Left cardiac atrium (tissue), 4 donors: ENCODE measurements at places on chromosomes 4 and X. TPM values are rescaled to one million over a fixed set of nuclear protein-coding genes. Genes with fewer than 3 reads are reported as not detected.

GRCh38 chr4:6889736-6890324 lies 19.8 kb upstream of the TBC1D14 start:
- DNase-seq, result no peak

DNA sequence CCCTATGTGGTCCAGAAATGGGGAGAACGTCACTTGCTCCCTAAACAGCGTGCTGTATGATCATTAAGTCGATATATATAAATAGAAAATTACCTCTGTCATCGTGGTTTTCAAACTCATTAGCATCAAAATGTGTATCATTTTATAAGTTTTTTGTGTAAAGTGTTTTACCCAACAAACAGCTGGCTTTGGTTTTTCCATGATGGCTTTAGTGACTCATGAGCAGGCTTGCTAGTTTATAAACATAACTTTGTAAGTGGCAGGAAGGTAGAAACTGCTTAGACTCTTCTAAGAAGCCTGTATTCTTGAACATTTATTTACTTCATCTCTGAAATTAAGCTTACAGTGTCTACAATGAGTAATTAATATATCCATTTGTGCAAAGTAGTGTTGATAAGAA lies 108.4 kb upstream of the DIPK2B start:
- no peak for DNase-seq

DNA sequence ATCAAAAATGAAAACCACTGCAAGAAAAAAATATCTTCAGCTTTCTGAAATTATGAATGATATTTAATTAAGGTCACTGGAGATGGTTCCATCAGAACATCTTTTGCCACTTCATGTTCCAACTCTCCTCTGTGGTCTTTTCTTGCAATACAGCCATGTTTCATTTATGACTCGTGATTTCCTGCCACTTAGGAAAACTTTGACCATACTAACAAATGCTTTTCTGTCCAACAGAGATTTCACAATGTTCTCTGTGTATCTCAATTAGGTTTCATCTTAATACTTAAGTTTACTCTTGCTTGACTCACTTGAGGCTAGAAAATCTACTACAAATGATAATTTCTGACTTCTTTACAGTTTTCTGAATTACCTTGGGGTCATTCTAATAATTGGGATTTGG lies 330.9 kb downstream of the CXXC4 start:
- no peak for DNase-seq

DNA sequence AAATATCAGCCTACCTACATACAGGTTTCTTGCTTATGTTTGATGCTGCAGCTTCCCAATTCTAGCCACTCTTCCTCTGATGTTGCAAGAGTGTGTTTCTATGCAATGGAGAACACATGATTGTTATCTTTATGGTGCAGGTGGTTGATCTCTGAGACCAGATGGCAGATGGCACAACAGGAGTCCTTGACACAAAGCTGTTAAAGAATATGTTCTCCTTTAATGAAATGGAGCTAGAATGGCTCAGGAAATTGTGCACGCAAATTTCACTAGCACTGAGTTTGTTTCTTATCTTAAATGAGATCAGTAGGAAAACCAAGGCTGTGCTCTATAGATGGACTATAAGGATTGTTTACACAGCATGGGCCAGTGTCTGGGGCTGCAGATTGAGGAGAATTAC lies 29.9 kb upstream of the TTC29 start:
- DNase-seq, result no peak

- no peak for DNase-seq
These were observed 240.1 kb upstream of the NOCT start for GRCh38 chr4:138775489-138775888.

DNA sequence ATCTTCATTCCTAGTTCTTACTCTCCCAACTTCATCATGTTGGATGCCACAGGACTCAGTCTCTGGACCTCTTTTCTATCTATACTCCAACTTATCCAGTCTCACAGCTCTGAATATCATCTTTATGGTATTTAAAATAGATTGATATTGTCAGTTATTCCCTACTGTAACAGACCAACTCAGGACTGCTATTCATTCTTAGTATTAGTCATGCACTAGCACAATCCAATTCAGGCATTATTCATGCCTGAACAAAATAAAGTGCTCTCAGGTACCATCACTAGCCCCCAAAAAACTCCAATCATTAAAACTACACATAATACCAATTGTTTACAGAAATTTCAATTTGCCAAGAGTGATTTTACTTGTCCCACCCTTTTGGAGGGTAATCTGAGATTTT lies 37.7 kb downstream of the FRYL start:
- DNase-seq, result no peak

GRCh38 chrX:22950269-22951266 lies 49.2 kb upstream of the DDX53 start:
- DNase-seq, result no peak

GRCh38 chrX:150198776-150199175 lies 164.3 kb upstream of the MAMLD1 start:
- no peak for DNase-seq

Gene GPRASP1
- total RNA-seq, result 10.1 TPM

GRCh38 chrX:85107407-85107806 lies 103.7 kb downstream of the APOOL start:
- no peak for DNase-seq

Gene CENPVL1
- total RNA-seq, result not detected

- DNase-seq, result no peak
These were observed 9.9 kb downstream of the FNIP2 start for GRCh38 chr4:158778712-158779111.

Gene SPANXN4
- not detected for total RNA-seq

Gene HTN1
- total RNA-seq, result not detected

DNA sequence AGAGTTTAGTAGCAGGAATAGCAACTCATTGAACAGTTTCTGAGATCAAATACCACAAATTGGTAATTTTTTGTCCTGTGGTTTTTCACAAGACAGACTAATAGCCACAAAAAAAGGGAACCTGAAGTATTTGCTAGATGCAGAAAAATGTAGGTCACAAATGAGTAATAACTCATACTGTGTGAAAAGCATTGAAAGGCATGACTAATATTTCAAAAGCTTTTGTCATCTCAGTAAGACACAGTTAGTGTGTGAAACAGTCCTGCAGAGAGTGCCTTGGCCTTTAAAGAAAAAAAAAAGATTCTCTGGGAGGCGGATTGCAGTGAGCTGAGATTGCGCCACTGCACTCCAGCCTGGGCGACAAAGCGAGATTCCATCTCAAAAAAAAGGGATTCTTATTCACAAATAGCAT lies 31.4 kb upstream of the SLC25A31 start:
- DNase-seq, result no peak

GRCh38 chr4:151887031-151887815 lies 126.4 kb upstream of the GATB start:
- no peak for DNase-seq

Gene OTC
- 0.58 TPM for total RNA-seq

DNA sequence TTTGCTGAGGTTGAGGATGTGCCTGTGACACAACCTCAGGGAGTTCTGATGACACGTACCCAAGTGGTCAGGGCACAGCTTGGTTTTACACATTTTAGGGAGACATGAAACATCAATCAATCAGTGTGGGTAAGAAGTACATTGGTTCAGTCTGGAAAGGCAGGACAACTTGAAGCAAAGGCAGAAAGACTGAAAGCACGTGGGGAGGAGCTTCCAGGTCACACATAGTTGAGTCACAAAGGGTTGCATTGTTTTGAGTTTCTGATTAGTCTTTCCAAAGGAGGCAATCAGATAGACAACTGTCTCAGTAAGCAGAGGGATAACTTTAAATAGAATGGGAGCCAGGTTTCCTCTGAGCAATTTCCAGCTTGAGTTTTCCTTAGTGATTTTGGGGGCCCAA lies 1910.0 kb upstream of the AGA start:
- DNase-seq, result no peak

- no peak for DNase-seq
These were observed 400.1 kb upstream of the CPEB2 start for GRCh38 chr4:14602206-14602605.

DNA sequence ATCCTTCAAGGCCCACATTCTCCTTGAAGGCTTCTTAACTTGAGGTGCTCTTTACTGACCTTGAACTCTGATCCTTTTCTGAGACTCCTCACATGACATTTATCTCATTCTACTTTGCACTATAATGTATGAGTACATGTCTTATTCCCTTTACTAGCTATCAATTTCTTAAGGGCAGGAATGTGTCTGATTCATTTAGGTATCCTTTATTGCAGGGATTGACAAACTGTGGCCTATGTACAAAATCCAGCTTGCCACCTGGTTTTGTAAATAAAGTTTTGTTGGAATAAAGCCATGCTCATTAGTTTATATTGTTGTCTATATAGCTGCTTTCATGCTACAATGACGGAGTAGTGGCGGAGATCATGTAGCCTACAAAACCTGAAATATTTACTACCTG lies 36.7 kb downstream of the SLC4A4 start:
- DNase-seq, result no peak

Gene EGF
- 8.3 TPM for total RNA-seq

GRCh38 chr4:125397226-125397625 lies 82.5 kb downstream of the FAT4 start:
- DNase-seq, result no peak

Gene VCX2
- not detected for total RNA-seq

DNA sequence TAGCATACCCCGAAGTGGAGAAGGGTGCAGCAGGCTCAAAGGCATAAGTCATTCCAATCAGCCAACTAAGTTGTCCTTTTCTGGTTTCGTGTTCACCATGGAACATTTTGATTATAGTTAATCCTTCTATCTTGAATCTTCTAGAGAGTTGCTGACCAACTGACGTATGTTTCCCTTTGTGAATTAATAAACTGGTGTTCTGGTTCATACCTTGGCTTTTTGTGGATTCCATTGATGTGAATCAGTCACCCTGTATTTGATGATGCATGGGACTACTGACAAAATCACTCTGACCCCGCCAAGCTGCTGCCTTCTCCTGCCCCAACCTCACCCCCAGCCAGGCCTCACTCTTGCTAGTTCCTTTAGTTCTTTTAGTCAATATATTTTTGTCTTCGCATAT lies 32.7 kb downstream of the F9 start:
- DNase-seq, result no peak

- DNase-seq, result no peak
These were observed 1487.3 kb downstream of the PCDH7 start for GRCh38 chr4:32207456-32207855.

DNA sequence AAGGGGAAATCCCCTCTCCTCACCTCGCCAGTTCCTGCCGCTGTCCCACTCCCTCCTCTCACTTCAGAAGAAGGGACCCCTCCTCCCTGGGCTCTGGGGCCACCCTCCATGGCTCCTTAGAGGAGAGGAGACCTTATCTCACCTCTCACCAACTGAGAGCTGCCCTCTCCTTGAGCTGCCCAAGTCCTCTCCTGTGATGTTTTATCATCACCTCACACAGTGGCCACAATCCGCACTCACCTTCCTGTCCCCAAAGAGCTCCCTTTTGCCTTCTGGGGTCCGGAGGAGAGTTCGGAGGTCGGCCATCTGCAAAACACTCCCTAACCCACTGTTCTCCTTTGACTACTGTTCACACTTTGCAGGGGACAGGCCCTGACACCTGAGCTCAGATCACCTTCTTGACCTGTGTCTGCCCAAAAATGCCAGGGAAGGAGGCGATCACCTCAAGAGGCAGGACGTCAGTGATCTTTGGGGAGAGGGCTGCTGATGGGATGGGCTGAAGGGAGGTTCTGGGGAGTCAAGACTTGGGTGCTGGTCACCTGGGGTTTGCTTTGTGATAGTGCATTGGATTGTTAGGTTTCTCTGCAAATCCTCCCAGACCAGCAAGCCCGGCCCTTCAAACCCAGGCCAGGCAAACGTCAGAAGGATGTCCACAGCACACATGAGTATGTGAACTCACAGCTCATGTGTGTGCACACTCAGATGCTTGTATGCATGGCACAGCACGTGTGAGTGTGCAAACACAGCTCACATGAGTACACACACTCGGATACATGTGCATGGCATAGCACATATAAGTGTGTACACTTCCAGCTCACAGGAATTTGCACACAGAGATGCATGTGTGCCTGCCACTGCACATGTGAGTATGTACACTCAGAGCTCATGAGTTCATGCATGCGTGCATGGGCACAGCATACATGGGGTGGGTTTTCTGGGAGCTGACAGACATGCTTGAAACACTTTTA lies 41.8 kb downstream of the HTRA3 start:
- DNase-seq, result no peak

GRCh38 chrX:40130207-40130606 lies 32.4 kb upstream of the BCOR start:
- no peak for DNase-seq

DNA sequence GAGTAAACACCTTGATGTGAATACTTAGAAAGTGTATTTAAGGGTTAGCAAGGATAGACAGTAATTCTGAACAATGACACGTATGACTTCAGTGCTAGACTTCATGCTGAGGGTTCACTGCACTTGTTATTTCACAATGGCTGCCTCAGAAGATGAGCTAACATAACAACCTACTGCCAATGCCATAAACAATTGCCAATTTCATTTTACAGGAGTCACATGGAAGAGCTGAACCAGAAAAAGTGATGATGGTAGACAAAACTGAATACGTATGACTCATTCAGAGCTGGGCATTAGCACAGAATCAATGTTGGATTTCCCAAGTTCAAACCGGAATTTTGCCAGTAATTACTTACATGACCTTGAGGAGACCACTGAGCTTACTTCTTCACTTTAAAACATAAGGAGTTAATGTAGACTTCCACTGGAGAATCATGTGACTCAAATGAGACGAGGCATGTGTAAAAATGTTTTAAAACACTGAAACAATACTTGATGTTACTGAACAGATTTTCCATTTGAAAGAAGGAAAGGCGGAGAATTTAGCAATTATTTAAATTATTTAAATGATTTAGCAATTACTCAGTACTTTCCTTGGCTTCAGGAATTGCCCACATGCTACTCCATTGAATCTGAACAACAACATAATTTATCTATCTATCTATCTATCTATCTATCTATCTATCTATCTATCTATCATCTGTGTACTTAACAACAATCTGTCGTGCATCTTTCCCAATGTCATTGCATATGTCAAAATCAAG lies 868.5 kb upstream of the SLIT2 start:
- no peak for DNase-seq

Gene LDB2
- total RNA-seq, result 30.3 TPM

DNA sequence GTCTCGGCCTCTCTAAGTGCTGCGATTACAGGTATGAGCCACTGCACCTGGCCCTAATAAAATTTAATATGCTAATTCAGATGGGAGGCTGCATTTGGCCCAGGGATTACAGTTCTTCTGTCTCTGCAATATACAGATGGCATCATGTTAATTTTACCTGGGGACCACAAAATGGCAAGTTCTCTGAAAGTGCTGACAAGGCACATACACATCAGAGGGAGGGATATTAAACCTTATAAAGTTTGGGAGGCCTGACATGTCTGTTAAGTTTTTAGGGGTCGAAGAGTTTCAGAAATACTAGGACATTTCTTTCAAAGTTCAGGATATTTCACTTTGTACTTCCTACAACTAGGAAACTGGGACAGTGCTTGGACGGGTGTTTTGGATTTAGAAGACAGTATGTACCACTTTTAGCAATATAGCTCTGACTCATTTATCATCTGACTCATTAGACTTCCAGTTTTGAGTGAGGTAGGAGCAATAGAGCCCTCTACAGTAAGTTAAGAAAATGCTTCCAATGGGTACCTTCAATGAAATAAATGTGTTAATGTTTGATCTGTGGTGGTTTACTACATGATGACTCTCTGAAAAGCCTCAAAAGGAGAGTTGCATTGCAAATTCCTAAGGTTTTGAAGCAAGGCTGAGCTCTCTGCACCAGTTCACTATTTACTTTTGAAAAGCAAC lies 981.0 kb upstream of the HS3ST1 start:
- no peak for DNase-seq
